ENCODE measurements at places on chromosomes 5 and 9. TPM values are rescaled to one million over a fixed set of nuclear protein-coding genes. Genes with fewer than 3 reads are reported as not detected.

TNC gene
- total RNA-seq, result 4.8 TPM

SEC24A gene
- 11.3 TPM for total RNA-seq

FOXI1 gene
- total RNA-seq, result not detected

PCDHGC4 gene
- total RNA-seq, result 2.3 TPM

ADAMTSL1 gene
- total RNA-seq, result 5.0 TPM

EGFLAM gene
- total RNA-seq, result 3.4 TPM

DRD1 gene
- total RNA-seq, result not detected

GFPT2 gene
- total RNA-seq, result 25.6 TPM

PTPDC1 gene
- total RNA-seq, result 11.9 TPM

FBXL7 gene
- total RNA-seq, result 22.2 TPM

INSL6 gene
- not detected for total RNA-seq

GPR150 gene
- not detected for total RNA-seq

OTP gene
- not detected for total RNA-seq

CSF2 gene
- total RNA-seq, result not detected

CTXN3 gene
- not detected for total RNA-seq

CORO2A gene
- total RNA-seq, result 0.43 TPM

DUSP1 gene
- total RNA-seq, result 97.6 TPM

PRRX2 gene
- total RNA-seq, result 4.5 TPM

PCDHB4 gene
- total RNA-seq, result 2.6 TPM

PTGDS gene
- total RNA-seq, result 3,767 TPM

PAEP gene
- not detected for total RNA-seq

FAM169A gene
- 7.9 TPM for total RNA-seq

TRPM6 gene
- 0.76 TPM for total RNA-seq

C9orf50 gene
- 0.20 TPM for total RNA-seq

PCDHGA12 gene
- total RNA-seq, result 4.8 TPM

SLC22A4 gene
- 2.1 TPM for total RNA-seq

PPP3R2 gene
- not detected for total RNA-seq

OBP2B gene
- not detected for total RNA-seq

LCN9 gene
- total RNA-seq, result not detected

SYK gene
- total RNA-seq, result 6.6 TPM

BTNL3 gene
- not detected for total RNA-seq

MYMK gene
- not detected for total RNA-seq

FANCG gene
- total RNA-seq, result 8.8 TPM

FOXD4L5 gene
- total RNA-seq, result 0.09 TPM

TRMT10B gene
- 6.1 TPM for total RNA-seq

EPB41L4B gene
- 20.1 TPM for total RNA-seq

PLPP1 gene
- total RNA-seq, result 81.4 TPM

C5orf52 gene
- total RNA-seq, result not detected

BTNL8 gene
- total RNA-seq, result not detected

LRRC26 gene
- total RNA-seq, result not detected

LCP2 gene
- total RNA-seq, result 10.6 TPM

FBXW2 gene
- total RNA-seq, result 44.5 TPM

PCDHB13 gene
- 5.0 TPM for total RNA-seq

CCDC69 gene
- 189 TPM for total RNA-seq

ORM2 gene
- not detected for total RNA-seq

ACTBL2 gene
- total RNA-seq, result not detected

PCDHGB2 gene
- total RNA-seq, result 3.5 TPM

MARVELD2 gene
- 1.3 TPM for total RNA-seq

SPOUT1 gene
- 14.9 TPM for total RNA-seq

LRRC19 gene
- not detected for total RNA-seq

SLC27A6 gene
- total RNA-seq, result 29.7 TPM

ISL1 gene
- not detected for total RNA-seq

NR5A1 gene
- total RNA-seq, result not detected

ARHGEF28 gene
- total RNA-seq, result 1.6 TPM

VCAN gene
- 92.0 TPM for total RNA-seq

REEP5 gene
- total RNA-seq, result 110 TPM

CA9 gene
- not detected for total RNA-seq

PCDHGA10 gene
- 5.1 TPM for total RNA-seq
